Glutamatergic neuron (in vitro differentiated cells): ENCODE measurements at places on chromosomes 5 and 9.

DNA sequence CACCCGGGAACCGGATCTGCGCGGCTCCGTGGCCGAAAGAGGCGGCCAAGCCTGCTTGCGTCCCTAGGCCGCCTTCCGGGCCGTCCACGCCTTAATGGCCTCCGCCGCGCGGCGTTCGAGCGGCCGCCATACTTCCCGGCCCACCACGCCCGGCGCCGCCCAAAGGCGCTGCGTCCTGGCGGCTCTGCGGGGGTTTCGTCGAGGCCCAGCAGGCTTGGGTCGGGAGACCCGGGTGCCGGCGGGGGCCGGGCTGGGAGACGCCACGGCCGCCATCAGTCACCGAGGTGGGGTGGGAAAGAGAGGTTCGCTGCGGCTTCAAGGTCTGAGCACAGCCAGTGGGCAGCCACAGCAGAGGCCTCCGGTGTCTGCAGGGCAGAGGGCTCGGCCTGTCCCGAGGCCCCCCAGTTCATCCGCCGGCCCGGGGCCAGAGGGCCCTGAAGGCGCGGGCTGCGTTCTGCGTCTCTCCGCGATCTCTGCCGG, 545.8 kb upstream of the CDH10 start:
- no peak for DNase-seq

- no peak for DNase-seq
These were observed 11.2 kb upstream of the RIC1 start for GRCh38 chr9:5617749-5618148.

DNA sequence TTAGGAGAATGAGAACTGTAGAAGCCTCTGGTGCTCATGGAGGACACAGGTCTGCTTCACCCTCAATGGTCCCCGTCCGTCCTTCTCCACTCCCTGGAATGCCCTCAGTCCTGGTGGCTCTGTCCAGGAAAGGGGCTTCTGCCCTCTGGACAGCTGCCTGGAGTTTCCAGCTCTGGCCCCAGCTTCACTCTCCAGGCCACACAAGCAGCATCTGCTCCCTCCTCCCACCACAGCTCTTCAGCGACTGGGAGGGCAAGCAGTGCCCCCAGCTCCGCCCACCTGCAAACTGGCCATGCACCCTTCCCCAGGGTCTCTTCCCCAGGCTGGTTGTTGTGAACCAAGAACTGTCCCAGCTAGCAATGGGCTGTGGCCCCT, 4.7 kb downstream of the SARDH start:
- peak; percentile 11 for DNase-seq

DNA sequence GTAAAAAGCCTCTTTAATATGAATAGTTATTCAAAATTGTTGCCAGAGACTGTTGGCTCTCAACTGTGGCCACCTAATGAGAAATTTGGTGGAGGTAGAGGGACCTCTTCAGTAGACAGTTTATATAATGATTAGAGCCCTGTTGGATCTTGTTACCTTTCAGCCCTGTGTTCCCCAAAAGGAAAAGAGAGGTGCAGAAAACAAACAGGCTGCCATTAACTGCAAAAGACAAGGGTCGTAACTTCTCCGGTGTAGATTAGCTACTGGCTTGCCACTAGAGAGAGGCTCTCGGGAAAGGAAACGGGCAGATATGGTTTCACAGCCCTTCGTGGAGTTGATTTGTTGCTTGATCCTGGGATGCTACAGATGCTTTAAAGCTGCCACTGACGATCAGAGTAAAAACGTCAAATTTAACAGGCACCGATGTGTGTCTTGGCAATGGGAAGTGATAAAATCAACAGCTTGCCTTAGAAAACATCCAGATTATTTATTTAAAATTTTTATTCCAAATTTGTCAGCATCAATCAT, 7.8 kb downstream of the FST start:
- no peak for DNase-seq

DNA sequence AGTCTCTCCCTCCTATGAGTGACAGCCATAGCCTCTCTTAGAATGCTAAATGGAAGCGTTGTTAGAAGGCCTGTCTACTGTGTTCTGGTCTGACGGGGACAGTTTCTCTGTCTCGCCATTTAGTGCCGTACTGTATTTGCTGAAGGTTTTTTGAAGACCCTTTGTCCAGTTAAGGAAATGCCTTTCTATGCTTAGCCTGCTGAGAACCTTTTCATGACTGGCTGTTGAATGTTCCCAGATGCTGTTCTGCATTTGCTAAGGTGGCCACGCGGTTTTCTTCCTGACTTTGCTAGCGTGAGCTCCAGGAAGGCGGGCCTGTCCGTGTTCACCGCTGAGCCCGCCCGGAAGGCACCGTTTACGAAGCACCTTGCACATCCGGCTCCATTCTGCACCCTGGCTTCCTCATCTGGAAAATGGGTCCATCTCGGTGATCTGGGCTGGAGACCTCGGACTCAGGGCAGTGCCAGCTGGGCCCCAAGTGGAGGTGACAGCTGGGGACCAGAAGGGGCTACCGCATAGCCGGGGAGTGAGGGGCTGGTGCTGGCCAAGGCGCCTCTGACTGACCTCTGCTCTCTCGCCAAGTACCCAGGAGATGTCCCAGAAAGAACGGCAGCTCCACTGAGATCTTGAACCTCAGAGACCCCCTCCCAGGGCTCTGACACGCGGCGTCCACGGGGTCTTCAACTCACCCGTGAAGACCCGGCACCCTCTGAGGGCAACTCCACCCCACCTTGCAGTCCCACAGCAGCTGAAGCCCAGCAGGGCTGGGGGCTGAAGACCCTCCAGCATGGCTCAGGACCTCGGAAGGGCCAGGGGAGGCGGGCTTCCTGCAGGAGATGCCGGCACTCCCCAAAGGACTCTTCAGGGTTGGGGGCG, 52.5 kb upstream of the NKD2 start:
- DNase-seq = no peak

GRCh38 chr5:15249152-15249551, 250.8 kb upstream of the FBXL7 start:
- no peak for DNase-seq

- no peak for DNase-seq
These were observed 73.8 kb downstream of the NRG2 start for GRCh38 chr5:139969318-139969717.
